ENCODE measurements at places on chromosomes 16 and 17.

- DNase-seq, result no peak
Measured at GRCh38 chr16:30131869-30132475, 9.0 kb upstream of the MAPK3 start.

DNA sequence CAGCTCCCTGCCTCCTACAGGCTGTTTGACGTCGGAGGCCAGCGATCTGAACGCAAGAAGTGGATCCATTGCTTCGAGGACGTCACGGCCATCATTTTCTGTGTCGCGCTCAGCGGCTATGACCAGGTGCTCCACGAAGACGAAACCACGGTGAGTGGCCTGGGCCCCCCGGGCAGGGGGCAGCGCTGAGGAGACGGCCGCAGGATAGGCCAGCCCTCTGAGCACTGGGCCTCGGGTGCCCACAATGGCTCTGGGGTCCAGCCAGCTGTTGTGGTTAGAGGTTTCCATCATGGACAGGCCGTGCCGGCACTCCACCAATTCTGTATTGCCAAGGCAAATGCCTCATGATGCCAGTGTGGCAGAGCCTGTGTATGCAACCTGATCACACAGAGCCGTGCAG is 88.6 kb downstream of the AMFR start:
- no peak for DNase-seq

GRCh38 chr17:45979137-45979536 is 19.9 kb upstream of the STH start:
- no peak for DNase-seq

GRCh38 chr17:4587803-4588202 is 3.5 kb downstream of the SMTNL2 start:
- no peak for DNase-seq

GRCh38 chr17:28174352-28175046 is 132.0 kb downstream of the NLK start:
- DNase-seq, result no peak

GRCh38 chr17:6870841-6871240 is 39.3 kb upstream of the TEKT1 start:
- DNase-seq, result no peak

DNA sequence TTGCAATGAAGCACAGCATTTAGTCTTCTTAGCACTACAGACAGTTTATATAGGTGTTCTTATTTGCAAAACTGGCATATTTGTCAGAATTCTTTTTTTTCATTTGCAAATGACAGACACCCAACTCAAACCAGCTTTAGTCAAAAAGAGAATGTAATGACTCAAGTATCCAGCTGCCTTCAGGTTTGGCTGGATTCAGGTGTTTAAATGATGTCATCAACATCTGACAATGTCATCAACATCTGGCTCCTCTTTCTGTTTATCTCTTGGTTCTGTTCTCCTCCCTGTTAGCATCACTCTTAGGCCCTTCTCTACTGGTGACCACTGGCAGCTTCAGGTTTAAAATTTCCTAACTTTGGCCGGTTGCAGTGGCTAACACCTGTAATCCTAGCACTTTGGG is 18.9 kb downstream of the TMC5 start:
- DNase-seq, result no peak

DNA sequence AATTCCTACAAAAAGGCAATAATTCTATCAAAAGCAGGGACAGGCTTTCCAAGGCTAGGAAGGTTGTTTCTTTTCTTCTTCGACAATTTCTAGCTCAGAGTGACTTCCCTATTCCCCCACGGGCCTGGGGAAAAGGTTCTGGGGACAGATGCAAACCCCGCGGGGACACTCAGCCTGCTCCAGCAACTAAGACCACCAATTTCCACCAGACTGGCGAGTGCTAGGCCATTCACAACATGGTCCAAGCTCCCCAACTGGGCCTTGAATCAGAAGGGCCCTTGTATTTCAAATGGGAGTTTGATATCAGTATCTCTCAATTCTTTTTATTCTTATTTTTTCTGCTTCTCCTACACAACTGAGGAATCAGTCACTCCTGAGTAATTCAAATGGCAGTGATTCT is 86.7 kb downstream of the USP31 start:
- no peak for DNase-seq

DNA sequence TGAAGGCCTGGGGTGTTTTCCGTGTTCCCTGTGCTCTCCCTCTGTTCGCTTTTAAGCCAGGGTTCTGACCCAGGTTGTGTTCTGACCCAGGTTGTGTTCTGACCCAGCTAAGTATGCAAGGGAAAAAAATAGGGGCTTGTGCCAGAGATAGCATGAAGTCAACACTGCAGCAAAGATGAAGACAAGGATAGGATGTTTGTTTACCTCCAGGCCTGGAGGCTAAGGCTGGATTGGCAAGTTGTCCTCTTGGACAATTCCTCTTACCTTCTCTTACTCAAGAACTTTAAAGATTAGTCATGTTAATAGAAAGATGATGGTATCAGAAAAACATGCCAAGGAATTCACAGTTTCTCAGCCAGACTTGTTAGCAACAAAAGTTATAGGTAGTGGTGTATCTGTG is 19.4 kb downstream of the LYRM9 start:
- DNase-seq, result no peak

DNA sequence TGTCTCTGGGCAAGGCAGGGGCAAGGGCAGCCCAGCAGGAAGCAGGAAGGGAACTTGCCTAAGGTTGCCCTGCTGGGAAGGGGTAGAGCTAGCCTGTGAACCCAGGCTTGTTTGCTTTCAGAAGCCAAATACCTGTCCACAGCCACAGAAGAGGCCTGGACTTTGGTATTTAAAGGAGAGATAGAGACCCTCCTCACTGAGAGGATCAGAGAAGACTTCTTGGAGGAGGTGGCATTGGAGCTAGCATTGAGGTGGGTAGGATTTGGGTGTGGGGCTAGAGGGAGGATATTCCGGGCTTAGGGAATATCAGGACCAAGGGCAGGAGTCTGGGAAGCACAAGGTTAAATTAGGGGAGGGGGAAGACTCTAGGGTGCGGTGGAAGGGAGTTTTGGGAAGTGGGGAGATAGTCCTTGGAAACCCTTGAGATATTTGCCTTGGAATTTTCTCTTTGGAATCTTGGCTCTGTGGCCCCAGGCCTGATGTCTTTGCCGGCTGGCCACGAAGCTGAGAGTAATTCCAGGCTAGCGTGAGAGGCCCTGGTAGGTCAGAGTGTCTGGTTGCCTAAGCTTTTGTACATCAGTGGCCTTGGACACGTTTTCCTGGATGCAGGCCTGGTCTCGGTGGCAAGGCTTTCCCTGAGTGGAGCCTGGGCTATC is 13.1 kb upstream of the ETV4 start:
- DNase-seq, result no peak

GRCh38 chr17:40539711-40540411 is 25.4 kb downstream of the CCR7 start:
- DNase-seq, result no peak

DNA sequence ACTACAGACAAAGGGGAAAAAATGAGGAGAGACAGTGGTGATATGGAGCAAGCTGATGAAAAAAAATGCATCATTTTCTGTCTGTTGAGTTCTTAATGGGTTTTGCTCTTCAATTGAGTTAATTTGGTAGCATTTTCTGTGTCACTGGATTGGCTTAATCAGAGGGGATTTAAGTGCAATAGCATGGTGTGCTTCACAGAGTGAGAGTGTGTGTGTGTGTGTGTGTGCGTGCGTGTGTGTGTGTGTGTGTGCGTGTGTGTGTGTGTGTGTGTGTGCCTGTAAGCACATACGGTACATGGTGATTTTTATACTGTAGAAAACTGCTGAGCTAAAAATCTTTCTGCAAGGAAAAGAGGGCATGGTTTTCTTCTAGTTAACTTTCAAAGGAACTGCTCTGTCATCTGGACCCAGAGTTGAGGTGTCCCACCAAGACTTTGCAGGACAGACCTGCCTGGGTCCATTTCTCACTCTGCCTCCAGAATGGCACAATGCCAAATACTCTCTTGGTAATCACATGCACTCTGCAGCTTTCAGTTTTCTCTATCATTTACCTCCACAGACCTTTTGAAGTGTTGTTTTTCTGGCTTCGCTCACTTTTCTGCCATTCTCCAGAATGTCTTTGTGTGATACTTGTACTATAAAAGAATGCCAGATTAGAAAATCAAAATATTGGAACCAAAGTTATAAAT is 952.6 kb upstream of the SOX9 start:
- DNase-seq, result no peak

- no peak for DNase-seq
Measured at GRCh38 chr16:70778901-70779309, 22.1 kb downstream of the VAC14 start.

- DNase-seq, result peak; percentile 70
Measured at GRCh38 chr17:33012522-33013033, 20.9 kb downstream of the SPACA3 start.

DNA sequence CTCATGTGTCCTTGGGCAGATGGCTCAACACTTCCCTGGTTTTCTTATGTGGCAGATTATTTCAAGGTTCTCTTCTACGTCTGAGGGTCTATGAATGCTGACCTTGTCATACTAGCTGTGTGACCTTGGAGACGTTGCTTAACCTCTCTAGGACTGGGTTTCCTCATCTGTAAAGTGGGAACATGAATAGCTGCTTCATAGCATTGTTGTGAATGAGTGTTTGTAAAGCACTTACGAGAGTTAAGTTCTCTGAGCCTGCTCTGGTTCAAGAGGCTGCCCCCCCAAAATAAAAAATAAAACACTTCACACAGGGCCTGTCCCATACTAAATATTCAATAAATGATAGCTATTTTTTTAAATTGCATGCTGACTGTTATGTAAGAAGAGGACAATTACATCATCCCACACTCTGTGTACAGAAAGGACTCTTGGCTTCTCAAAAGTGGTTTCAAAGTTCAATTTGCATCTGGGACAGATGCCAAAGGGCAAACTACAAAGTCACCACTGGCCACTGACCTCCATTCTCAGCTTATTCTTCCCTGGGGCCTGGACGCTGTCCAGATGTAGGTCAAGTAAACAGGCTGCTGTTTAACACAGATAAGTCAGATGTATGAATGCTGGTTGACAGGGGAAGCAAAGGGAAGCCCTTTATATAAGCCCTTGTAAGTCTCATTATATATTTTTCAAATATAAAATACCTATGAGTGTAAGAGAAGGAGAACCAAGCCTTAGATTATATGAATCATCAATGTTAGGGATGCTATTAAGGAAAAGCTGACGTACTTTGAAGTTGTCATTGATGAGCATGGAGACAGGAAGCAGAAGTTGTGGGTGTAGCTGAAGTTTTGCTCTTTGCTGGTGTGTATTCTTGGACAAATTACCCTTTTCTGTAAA is 15.4 kb upstream of the NDEL1 start:
- no peak for DNase-seq

- DNase-seq, result no peak
Measured at GRCh38 chr17:55770196-55770870, 19.5 kb downstream of the PCTP start.

GRCh38 chr16:75106351-75107274 is 10.0 kb downstream of the LDHD start:
- no peak for DNase-seq

- DNase-seq, result no peak
Measured at GRCh38 chr16:81680444-81681275, 98.4 kb upstream of the PLCG2 start.

DNA sequence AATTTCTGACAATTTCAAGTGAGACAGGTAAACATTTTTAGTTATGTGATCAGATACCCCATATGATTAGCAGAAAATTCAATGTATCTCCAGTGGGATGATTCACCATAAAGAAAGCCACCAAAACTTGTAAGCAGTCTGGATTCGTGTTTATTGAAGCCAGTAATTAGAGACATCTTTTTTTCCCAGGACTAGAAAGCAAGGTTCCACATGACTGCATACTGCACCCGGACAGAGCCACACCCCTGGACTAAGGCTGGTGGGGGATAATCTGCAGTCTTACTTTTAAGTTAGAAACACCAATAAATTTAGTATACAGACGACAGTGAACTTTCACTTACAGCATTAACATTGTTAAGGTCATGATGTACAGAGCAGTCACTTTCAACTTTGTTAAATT is 24.2 kb upstream of the CMTM4 start:
- no peak for DNase-seq

- no peak for DNase-seq
Measured at GRCh38 chr17:40425741-40426140, 8.0 kb upstream of the TOP2A start.

DNA sequence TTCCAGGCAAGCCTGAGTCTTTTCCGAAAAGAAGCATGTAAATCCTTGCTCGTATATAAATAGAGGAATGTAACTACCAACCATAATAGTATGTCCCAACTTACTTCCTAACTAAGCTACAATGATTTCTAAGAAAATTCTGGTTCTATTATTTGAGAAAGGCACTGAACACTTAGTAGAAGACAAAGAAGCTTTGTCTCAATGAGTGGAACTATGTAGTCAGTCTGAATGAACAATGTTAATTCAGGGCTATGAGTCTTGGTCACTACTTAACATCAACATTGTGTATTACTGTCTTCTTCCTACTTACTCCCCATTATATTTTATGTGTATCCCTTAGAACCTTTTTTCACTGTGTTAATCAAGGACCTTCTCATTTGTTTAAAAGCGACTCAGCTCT is 206.0 kb downstream of the CYB561 start:
- no peak for DNase-seq

DNA sequence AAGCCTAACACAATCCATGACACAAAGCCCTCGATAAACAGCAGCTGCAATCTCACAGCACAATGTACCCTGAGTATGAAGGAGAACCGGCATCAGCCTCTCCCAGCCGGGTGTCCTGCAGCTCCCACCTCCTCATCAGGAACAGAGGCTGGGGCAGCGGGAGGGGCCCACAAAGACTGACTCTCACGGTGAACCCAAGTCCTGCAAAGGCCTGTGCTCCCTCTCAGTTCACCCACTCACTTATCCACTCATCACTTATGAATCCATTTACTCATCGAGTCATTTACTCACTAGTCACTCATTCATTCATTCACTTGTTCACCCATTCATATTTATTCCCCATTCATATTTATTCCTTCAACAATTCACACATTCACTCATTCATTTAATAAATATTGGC is 11.6 kb downstream of the ZNF423 start:
- no peak for DNase-seq

DNA sequence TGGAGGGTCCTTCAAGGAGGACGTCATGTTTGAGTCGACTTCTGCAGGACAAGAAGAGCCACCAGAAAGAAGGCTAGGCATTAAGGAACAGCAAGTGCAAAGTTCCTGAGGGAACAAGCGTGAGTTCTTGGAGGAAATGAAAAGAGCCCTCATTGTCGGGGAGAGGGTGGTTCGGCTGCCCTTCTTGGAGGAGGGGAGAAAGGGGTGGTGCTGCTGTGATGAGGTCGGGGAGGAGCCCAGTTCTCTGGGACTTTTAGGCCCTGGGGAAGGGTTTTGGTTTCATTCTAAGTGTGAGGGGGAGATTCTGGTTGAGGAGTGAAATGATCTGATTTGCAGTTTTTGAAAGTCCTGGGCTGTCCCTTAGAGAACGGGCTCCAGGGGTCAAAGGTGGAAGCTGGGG is 4.1 kb downstream of the BICDL2 start:
- DNase-seq, result no peak

GRCh38 chr17:44279346-44279665 is 11.4 kb upstream of the SLC4A1 start:
- DNase-seq, result no peak

DNA sequence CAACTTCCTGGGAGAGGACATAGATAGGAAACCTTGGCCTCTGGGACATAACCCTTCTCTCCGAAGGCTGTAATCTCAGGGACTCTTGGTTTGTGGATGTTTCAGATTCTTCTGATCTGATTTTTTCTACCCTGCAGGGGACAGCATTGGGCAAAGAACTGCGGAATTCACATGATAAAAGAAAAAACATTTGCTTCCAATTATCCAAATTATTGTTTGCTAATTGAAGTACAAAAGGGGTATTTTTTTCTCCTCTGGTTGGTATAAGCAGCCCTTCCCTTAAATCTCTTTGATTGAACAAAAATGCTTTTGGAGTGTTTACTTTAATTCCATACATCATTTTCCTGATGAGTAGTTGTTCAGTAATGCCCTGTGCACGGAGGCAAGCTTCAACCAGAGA is 251.7 kb upstream of the IRX3 start:
- DNase-seq, result no peak

GRCh38 chr17:45951403-45951802 is 47.6 kb upstream of the STH start:
- DNase-seq, result no peak
